C1 segment of cervical spinal cord (tissue), 14 donors: ENCODE measurements at places on chromosomes 16 and 17.

DNA sequence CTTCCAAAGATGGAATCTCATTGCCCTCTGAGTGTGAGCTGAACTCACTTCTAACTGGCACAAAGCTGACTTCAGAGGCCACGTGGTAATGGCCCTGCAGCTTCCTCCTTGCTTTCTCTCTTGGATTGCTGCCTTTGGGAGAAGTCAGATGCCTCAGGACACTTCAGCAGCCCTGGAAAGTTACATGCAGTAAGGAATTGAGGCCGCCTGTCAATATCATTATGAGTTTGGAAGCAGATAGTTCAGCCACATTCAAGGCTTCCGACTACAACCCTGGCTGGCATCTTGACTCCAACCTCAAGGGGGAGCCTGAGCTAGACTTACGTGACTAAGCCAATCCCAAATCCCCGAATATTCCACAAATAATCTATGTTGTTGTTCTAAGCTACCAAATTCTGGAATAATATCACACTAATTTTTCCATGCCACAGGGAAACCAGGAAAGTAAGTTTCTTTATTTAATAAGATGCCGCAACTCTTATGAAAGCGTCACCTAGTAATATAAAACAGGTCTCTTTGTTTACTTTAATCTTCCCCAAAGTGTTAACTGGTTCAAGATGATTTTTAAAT lies 13.6 kb downstream of the CEP20 start:
- DNase-seq: peak; percentile 18

DNA sequence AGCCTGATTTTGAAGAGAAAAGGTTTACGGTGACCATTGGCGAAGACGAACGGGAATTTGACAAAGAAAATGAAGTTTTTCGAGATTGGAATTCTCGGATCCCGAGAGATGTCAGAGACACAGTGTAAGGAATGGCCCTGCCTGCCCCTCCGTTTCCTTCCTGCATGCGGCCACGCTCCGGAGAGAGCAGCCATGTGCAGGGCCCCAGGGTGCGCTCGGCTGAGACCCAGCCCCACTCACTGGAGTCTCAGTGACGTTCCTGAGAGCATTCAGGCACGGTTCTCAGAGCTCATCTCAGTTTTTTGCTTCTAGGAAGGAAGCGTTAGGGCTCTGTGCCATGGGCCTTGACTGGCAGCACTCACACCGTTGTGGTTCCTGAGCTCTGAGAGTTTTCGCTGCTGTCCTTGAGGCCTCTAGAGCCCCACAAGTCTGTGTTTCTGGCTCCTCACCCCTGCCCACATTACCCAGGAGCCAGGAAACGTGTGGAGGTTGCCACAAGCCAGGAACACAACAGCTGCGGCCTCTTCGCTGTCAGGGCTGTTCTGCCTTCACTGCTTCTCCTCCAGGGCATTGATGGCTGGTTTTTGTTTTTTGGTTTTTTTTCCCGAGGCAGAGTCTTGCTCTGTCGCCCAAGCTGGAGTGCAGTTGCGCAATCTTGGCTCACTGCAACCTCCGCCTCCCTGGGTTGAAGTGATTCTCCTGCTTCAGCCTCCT lies 29.8 kb downstream of the ZC3H18 start:
- no peak for DNase-seq

DNA sequence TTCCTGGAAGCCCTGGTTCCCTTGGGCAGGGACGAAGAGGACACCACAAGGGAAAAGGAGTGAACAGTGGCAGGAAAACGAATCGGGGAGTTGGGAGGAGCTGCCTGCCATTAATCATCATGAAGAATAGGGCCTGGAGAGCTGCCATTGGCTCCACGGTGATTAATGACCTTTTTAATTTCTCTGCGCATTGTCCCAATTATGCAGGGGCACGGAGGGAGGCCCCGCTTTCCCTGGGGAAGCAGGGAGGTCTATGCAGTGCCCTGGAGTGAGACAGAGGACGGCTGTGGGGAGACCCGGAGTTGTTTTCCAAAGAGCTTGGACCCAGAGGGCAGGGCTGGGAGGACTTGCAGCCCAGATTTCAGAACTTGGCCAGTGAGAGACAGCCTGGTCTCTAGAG lies 338.9 kb upstream of the C16orf82 start:
- no peak for DNase-seq

- DNase-seq: no peak
These were observed 2.3 kb downstream of the TOP2A start for GRCh38 chr17:40415390-40415789.

DNA sequence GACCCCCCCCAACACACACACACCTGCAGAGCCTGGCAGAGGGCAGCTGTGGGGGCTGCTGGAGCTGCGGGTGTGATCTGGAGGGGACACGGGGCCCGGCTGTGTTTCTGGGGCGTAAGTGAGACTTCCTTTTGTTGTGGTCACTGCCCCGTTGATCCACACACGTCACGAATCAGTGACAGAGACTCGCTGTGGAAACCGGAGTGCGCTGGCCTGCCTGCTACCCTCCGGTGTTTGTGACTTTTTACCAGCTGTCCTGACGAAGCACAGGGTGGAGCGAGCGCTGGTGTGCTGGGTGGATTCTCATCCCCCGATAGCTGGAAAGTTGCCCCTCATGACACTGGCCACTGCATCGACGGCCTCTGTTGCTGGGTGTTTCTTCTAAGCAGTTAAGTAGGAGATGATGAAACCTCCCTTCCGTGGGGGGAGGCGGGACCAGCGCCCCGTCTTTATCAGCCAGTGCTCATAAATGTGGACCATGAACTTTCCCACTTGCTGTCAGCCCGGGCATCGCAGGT lies 2.3 kb downstream of the METRNL start:
- DNase-seq: no peak

- DNase-seq: peak; percentile 2
These were observed 54.5 kb downstream of the NDE1 start for GRCh38 chr16:15704545-15704987.

DNA sequence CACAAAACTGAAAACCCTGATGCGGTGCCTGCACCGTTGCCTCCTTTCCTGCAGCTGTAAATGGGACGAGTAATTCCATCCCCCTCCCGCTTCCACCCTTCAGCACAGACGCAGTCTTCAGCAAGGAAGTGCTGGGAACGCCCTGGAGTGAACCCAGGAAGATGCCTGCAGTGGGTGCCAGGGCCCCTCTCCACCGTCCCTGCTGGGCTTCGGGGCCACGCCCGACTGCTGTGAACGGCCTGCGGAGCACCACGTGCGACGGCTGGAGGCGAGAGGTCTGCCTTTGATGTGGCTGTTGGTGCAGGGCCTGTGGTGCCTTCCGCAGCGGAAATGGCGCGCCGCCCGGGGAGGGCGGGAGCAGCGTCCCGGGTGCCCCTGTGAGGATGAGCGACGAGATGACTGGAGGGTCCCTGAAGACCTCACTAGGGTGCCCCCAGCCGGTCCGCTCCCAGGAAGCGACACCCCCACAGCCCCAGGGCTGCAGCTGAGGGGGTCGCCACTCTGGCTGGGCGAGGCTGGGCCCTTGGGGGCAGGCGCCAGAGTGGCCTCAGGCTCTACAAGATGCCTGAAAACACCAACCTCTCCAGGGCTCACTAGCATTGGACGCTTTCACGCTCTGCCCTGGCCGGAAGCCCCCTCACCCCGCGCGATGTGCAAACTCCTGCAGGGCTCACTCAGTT lies 749 bp upstream of the MC1R start:
- no peak for DNase-seq

- no peak for DNase-seq
These were observed 1.8 kb downstream of the NAGS start for GRCh38 chr17:44006272-44006597.

- no peak for DNase-seq
These were observed 83.0 kb upstream of the TBC1D3K start for GRCh38 chr17:37841232-37841631.

DNA sequence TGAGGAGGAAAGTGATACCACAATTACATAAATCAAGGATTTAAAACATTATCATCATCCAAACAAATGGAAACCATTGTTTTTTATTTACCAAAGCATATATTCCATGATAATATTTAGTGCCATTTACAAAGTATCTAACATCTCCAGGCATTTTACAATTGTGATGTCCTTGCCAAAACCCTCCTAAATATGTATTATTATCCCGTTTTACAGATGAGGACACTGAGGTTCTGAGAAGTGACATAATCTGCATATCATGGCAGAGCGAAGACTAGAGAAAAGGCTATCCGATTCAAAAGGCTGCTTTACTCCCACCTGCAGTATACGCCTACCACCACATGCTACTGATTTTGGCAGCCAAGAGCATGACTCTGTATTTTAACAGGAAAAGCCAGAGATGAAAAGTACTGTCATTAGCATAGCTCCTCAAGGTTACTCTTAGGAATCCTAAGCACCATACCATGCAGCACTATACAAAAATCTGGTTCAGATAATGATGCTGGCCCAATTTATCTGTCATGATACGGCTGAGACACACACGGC lies 301.4 kb downstream of the CA10 start:
- no peak for DNase-seq

DNA sequence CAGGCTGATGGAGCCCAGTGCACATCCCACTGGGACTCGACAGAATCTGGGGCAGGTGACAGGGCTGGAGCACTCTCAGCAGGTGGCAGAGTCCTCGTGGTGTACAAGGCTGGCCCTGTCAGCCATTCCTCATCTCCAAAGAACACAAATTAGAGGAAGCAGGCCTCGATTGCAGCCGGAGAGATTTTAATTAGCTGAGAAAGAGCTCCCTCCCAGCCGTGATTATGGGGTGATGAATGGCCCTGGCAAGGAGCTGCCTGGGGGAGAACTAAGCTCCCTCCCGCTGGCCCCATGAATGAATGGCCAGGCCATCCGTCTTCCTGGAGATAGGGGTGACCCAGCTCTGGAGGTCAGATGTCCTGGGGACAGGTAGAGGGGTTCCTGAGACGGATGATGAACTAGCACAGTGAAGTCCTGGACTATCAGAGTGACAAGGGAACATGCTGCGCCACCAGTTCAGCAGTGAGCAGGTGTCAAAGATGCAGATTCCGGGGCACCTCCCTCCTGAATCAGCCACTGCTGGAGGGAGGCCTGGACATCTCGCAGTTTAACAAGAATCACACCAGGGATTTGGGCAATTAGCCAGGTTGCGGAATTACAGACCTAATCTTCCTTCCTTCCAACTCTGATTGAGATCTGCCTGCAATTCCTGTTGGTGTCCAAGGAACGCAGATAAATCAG lies 35.5 kb downstream of the PIMREG start:
- DNase-seq: no peak

DNA sequence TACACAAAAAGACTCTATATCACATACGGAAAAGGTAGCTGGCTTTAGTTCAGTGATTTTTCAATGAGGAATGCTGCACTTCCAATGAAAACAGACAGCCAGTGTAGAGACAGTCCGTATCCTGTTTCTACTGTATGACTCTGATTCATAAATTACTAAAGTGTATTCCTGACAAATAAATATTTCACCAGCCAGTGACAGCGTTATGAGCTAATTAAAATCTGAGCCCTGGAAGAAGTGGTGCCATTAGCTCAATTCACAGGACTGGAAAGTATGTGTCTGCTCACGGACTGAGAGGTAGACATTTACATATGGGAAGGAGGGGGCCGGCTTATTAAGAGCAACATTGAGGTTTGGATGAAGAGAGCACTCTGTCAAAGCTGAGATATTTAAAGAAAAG lies 207.9 kb upstream of the RBFOX1 start:
- DNase-seq: no peak

- no peak for DNase-seq
These were observed 29.4 kb upstream of the BAHCC1 start for GRCh38 chr17:81365601-81366585.

- DNase-seq: no peak
These were observed 258.2 kb upstream of the IRX5 start for GRCh38 chr16:54672500-54672899.

GRCh38 chr17:58615768-58616659 lies 75.8 kb downstream of the TEX14 start:
- DNase-seq: no peak

DNA sequence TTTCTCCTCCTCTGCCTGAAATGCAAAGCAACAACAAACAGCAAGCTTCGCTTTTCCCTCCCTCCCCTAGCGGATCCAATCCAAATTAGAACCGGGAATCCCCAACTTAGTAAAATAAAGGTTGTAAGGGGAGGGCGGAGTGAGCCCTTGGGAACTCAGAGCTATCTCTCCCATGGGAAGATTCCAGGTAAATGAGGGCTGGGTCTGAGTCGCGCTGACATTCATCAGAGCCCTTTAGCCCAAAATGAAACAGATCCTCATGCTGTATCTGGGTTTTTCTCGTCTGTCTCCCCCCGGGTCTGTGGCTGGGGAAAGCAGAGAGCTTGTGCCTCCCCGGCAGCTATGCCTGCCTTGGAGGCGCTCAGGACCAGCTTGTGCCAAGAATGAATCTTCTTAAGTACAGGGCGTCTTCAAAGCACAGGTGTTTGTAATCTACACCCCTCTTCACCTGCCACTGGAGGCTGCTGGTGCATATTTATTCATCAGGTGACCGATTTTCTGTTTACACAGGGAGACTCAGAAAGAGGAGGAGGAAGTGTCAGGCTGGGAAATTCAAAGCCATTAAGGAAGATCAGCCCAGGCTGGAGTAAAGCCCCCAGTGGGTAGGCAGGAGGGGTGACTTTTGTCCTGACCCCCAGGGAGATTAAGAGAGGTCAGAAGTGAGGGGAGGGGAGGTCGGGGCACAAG lies 55.0 kb upstream of the GSE1 start:
- DNase-seq: no peak

DNA sequence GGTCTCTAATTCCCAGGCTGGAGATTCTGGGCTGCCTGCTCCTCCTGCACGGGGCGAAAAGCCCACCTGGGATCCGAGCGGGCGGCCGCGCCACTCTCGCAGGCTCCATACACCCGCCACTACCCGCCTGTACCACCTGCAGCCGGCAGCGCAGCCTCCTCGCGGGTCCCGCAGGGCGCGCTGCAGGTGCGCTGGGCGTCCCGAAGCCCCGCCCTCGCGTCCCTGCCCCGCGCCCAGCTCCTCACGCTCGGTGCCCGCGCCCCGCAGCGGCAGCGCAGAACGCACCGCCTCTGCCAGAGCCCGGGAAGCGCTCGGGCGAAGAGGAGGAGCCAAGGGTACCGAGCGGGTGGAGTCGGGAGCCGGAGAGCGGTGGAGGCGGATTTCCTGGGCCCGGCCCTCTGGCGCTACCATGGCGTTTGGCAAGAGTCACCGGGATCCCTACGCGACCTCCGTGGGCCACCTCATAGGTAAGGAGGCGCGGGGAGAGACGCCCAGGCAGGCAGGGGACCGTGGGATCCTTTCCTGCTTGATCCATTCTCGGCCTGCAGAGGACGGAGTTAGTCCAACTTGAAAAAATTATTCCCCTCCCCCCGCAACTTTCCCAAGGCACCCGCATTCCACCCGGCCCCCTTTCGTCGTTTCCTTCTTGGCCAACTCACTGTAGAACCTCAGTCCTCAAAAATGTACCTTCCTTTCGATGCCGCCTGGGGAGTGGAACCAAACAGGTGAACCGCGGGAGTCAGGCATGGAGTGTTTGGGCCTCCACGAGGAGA lies at the start of gene TOM1L1:
Gene TOM1L1 (plus strand): TSS at position 396 of the 773 bp plus-strand sequence. CDS start 14 bp downstream, at position 410.
- peak; percentile 15 for DNase-seq

DNA sequence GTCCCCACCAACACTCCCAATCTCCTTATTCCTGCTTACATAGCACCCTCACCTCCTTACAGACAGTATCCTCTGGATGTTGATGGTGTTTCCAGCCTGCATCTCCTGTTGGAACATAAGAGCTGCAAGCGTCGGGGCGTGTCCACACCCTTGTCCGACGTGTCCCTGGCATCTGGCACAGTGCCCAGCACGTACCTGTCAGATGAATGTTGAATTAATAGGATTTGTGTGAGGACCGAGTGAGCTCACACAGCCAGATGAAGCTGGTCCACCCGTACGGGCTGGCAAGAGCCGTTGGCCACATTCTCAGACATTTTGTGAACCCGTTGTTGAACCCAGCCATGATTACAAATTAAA lies 12.2 kb upstream of the CBX4 start:
- DNase-seq: no peak
